ENCODE measurements at places on chromosomes 12 and 14.

- DNase-seq = no peak
These were observed 80.4 kb downstream of the CPNE8 start for GRCh38 chr12:38825006-38825405.

GRCh38 chr12:23504043-23504442 lies 445.4 kb downstream of the SOX5 start:
- DNase-seq = no peak

GRCh38 chr12:119005085-119005484 lies 23.7 kb downstream of the SRRM4 start:
- no peak for DNase-seq

DNA sequence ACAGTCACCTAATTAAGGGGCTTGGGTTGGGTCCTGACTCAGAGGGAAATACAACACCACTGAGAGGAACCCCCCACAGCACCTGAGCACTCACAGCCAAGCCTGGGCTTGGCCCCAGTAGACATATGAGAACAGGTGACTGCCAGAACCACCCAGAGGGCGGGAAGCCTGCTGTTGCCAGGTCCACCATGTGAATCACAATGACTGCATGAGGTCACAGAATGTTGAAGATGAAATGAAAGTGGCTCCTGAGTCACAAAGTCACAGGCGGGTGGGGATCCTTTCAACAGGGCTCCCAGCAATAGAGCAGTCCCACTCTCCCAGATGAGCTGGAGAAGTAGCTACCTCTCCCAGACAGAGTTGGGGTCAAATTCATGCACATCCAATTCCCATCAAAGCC lies at the start of gene LRRC74A:
TSS of gene LRRC74A (plus strand) at position 287 of the 400 bp plus-strand sequence. CDS start 290 bp downstream, outside the sequence.
- DNase-seq = no peak

DNA sequence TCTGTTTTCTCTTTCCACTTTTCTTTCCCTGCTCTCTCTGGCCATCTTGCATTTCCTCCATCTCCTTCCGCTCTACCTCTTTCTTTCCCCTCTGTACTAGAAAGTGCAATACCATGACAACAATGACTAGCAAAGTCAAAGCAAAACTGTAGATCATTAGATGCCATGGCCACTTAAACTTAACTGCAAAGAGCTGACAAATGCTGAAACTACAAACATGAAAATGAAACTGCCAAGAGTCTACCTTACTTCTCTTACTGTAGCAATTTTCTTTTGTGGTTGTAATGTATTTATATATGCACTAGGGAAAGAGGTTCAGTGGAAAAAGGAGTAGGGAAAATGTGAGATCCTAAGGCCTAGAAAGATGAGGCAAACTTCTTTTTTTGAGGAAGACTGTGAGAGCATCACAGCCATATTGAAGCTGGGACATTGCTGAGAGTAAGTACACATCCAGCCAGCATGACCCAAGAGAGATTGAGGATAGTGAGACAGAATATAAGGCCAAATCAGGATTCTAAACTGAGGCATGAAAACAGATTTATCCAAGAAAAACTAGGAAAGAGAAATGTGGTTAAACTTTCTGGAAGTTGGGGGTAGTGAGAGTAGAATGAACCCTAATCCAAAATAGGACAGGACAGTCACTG lies 276.6 kb upstream of the NAV3 start:
- DNase-seq = no peak

DNA sequence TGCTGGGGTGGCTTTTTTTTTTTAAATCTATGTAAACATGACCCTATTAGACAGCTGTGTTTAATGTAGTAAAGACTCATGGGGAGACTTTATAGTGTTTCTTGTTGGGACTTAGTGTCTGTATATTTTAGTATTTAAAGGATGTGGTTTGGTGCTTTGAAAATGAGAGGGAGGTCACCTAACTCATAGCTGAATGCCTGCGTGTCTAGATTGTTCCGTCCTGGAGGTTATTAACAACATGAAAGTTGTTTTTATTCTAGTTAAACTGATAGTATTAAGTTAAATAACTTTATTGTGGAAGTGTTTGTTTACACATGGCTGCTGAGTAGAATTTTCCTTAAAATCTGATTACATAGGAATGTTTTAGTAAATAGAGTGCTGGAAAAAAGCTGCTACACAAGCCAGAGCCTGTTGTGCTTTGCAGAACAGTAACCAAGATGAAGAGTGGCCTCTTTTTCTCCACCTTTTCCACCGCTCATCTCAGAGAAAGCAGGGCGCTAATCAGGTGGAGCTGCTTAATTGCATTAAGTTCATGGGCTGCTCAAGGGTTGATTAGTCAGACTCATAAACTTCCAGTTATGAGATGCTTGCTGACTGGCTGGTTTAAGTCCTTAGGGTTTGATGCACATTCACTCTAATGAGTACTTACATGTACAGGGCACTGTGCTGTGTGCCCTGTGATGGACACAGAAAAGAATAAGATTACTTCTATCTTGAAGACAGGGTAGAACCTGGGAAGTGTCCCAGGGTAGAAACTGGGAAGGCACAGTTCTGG lies 62.7 kb downstream of the FBXO34 start:
- no peak for DNase-seq

GRCh38 chr12:27705263-27705662 lies 5.4 kb upstream of the MRPS35 start:
- DNase-seq = no peak

DNA sequence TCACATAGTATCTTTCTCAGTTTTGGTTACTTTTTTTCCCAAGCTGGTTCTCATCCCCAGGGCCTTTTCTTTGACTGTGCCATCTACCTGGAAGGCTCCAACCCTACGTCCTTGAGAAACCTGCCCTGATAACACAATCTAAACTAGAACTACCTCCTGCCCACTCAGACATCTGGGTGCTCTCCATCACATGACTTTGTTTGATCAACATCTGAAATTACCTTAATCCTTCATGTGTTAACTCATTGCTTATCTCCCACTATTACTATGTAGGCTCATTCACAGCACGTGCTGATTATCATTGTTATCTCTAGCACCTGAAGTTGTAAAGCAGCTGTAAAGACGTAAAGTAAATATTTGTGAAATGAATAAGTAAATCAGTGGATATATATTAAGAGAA lies 784.0 kb downstream of the TMTC2 start:
- no peak for DNase-seq

DNA sequence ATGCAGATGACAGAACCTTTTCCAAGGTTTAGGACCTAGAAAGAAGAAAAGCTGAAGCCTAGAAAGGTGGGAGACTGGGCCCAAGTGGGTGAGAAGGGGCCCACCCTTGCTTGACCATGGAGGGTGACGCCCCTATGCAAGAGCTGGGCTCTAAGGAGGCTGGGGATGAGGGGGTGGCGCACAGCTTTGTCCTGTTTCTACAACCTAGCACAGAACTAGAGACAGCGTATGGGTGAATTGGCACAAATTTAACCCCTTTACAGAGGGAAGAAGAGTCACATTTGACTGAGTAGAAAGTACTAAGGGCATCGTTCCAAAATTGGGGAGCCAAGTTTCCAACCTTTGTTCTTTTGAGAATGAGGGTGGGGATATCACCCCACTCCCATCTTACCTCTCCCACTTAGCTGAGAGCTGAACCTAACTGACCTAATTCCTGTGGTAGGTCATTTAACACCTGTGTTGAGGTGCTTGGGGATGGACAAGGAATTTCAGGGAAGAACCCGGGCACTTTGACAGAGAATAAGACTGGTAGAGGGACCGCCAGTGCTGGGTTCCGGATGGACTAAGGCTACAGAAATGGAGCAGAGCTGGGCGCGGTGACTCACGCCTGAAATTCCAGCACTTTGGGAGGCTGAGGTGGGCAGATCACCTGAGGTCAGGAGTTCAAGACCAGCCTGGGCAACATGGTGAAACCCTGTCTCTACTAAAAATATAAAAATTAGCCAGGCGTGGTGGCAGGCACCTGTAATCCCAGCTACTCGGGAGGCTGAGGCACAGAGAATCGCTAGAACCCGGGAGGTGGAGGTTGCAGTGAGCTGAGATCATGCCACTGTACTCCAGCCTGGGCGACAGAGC lies 5.2 kb downstream of the NFKBIA start:
- DNase-seq = no peak

GRCh38 chr14:75383721-75384120 lies 44.1 kb upstream of the JDP2 start:
- DNase-seq = no peak

- DNase-seq = no peak
These were observed 385.3 kb upstream of the ATXN7L3B start for GRCh38 chr12:74152370-74152769.

DNA sequence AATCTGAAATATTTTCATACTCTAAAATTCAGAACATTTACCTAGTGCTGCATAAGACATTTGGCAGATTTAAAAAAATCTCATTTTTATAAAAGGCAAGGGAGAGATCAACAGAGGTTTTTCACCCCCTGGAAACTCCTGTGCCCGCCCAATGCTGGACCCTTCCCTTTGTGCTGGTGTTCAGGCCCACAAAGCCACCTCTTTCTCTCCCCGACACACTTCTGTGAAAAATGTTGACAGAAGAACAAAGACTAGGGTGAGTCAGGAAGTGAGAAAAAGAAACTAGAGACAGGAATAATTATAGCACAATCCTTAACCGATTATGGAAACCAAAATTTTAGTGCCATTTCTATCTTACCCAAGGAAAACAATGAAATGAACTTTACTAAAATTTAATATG lies 197.7 kb upstream of the STXBP6 start:
- no peak for DNase-seq

GRCh38 chr12:90854136-90854689 lies 100.8 kb downstream of the CCER1 start:
- DNase-seq = no peak

GRCh38 chr14:90675399-90675798 lies 140.8 kb downstream of the TTC7B start:
- no peak for DNase-seq

- DNase-seq = no peak
These were observed 30.7 kb downstream of the CEP290 start for GRCh38 chr12:88111074-88111652.

GRCh38 chr12:119322301-119322723 lies 12.2 kb upstream of the CCDC60 start:
- DNase-seq = no peak

DNA sequence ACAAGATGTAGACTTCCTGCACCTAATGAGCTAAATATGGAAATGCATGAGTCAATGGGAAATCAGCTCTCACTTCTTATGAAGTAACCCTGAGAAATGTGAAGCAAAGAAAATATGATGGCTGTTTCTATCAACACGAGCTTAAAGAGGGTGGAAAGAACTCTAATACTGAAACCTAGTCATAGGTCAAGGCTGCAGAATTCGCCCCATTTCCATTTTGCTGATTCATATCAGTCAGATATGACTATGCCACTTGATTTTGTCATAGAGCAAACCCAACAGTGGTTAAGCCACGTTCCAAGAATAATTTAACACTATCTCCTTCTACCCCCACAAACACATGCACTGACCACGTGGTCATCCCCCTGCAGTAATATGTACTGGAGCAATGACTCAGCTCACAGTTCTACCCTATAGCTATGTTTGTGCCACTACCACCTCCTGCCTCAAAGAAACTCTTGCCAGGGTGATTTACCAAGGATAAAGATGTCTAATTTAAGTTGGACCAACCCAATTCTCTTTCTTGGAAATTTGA lies 157.5 kb downstream of the TMTC3 start:
- peak; percentile 98 for DNase-seq

GRCh38 chr12:86729739-86730138 lies 473.5 kb upstream of the MGAT4C start:
- no peak for DNase-seq

DNA sequence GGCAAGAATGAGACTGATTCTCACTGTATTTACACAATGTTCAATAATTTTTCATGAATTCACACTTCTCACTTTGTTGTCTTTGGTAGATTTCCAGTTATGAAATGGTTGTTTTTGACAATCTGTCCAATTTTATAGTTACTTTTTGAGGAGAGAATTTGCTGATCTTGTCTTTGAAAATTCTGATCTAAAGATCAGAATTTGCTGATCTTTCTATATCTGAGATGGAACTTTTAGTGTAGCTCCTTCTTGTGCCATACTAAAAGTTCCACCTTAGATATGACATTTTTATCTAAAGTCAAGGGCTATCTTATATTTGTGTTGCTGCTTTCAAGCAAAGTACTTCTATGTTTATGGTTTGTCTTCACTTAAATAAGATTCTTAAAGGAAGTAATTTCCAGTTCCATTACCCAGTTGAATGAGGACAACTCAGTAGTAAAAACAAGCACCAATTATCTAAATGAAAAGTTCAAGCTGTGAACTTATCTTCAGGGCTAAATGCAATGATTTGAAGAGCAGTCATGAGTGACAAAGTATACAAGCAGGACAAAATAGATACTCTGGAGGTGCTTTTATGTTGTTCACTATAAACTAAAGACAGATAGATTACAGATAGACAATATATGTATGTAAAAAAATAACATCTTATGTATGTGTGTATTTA lies 76.4 kb upstream of the FOXG1 start:
- DNase-seq = no peak

DNA sequence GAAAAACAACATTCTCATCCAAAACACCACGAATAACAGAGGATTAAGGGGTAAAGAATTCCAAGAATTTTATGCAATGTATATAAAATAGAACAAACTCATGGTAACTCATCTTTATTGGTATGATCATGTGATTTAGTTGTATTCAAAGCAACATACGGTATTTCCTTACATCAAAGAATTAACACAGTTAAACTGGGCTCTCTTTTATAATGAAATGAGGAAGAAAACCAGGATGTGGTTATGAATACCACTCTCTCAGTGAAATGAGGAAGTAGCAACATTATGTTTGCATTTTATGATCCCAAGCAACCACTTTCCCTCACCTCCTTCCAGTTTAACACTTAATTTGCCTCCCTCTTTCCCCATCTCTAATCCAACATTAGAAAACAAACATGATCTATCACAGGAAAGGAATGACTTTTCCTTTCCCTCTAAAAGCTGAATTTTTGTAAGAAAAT lies 22.9 kb downstream of the SPTLC2 start:
- no peak for DNase-seq

DNA sequence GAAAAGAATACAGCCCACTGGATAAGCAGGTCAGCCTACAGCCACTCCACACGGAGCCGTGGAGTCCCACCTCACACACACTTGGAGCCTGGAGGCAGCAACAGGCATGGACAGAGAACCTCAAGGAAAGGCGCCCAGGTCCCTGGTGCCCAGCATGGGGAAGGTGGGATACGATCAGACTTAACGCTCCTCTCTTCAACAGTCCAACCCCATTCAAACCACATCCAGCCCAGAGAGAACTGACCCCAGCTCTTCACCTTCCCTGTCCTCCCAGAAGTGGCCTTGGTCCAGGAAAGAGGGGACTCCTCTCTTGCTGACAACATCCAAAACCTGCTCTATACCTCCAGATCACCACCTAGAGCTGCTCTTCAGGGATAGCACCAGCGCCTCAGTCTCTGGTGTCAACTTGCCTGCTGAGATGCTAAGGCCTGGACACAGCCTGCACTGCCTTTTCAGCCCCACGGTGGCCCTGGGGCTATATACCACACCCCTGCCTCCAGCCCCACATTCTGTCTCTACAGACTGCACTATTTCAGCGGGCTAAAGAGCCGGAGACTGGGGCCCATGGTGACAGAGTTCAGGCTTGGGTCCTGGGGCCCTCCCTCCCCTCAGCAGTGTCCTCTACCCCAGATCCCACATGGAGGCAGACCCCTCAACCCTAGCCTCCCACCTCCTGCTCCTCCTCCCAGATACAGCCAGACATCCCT lies 7.0 kb downstream of the ADCY6 start:
- no peak for DNase-seq

- DNase-seq = no peak
These were observed 1.2 kb upstream of the WSB2 start for GRCh38 chr12:118061873-118062843.

Data from non-pigmented ciliary epithelial cell (primary cell).